ENCODE measurements at places on chromosomes 12 and 14.
A peak's percentile ranks its signal among the peaks of the same experiment; 100 is the strongest.

GRCh38 chr12:103799504-103799856, 41.6 kb downstream of the NT5DC3 start:
- no peaks in the 10 kb centered on the region for H3K36me3 ChIP-seq
- no peaks in the 10 kb centered on the region for H3K27me3 ChIP-seq

DNA sequence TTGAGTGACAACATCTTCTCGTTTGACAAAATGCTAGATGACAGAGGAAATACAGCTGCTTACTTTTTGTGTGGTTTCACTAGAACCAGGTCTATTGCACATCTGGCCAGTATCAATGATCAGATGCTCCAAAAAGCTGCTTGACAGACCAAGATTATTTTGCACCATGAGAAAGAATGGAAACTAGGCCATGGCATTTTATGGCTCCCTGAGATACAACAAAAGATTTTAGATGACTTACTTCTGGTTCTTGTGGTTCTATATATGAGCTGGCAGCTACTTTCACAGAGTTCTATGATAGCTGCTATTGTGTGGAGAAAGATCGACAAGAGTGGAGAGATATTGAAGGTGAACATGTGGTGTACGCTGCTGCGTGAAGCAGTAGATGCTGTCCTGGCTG, 25.9 kb upstream of the PPFIBP1 start:
- DNase-seq = no peak
- no peaks in the 10 kb centered on the region for H3K36me3 ChIP-seq
- H3K27ac ChIP-seq = no peak overlapping the region
- no peak overlapping the region for H3K4me3 ChIP-seq

- H3K27ac ChIP-seq = no peak overlapping the region
- peaks cover 2% of the 10 kb centered on the region for H3K4me1 ChIP-seq
- no peak overlapping the region for H3K4me3 ChIP-seq
- DNase-seq = no peak
- H3K27me3 ChIP-seq = no peaks in the 10 kb centered on the region
Observed at GRCh38 chr12:109289004-109289403, 20.1 kb downstream of the FOXN4 start.

- H3K27me3 ChIP-seq = no peaks in the 10 kb centered on the region
- H3K4me1 ChIP-seq = no peaks in the 10 kb centered on the region
- DNase-seq = no peak
- H3K27ac ChIP-seq = no peak overlapping the region
- no peaks in the 10 kb centered on the region for H3K36me3 ChIP-seq
- H3K4me3 ChIP-seq = no peak overlapping the region
Observed at GRCh38 chr12:110170535-110171185, 46.5 kb downstream of the IFT81 start.

- no peaks in the 10 kb centered on the region for H3K27me3 ChIP-seq
- H3K4me1 ChIP-seq = no peaks in the 10 kb centered on the region
Observed at GRCh38 chr12:75322464-75322863, 7.7 kb downstream of the CAPS2 start.

GRCh38 chr12:129659961-129660622, 243.7 kb downstream of the TMEM132D start:
- no peak for DNase-seq
- peaks cover 12% of the 10 kb centered on the region for H3K4me1 ChIP-seq
- H3K36me3 ChIP-seq = peaks cover 1% of the 10 kb centered on the region
- no peak overlapping the region for H3K27ac ChIP-seq
- no peaks in the 10 kb centered on the region for H3K27me3 ChIP-seq

DNA sequence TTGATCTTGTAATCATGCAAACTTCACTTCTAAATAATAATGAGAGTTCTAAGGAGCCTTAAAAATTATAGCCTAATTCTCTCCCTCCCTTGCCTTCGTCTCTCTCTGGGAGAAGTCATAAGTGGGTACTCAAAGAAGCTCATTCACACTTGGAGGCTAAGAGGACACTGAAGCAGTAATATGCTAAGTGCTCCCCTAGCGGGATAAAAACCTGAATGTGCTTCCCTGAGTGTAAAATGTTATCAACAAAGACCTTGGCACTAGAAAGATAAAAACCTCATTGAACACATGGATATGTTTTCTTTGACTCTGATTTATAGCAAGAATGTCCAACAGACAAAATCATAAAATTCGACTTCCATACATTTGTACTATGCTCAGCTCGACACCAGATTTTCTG, 337.9 kb upstream of the NOVA1 start:
- H3K27me3 ChIP-seq = no peaks in the 10 kb centered on the region
- H3K27ac ChIP-seq = no peak overlapping the region
- no peaks in the 10 kb centered on the region for H3K4me1 ChIP-seq
- no peak for DNase-seq
- H3K4me3 ChIP-seq = no peak overlapping the region
- H3K36me3 ChIP-seq = no peaks in the 10 kb centered on the region

DNA sequence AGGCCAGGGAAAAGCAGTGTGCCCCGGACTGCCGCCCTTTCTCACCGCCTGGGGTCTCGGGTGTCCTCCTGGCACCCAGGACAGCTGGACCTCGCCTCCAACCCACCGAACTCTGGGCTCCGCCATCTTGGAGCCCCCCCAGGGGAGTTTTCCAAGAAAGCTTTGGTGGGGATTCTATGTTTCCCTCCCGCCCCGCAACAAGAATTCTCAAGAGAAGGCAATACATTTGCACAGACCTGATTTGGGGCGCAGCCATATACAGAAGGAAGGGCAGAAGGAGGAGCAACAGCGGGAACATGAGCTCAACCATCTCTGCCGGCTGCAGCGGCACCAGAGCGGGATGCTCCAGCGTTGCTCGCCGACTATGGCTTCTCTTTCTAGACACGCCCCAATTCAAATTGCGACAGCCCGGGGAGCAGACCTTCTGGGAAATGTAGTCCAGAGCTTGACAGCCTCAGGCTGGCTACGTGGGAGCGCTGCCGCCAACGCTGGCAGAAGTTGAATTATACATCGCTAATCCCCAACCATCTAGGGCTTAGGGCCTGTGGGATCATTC, at the start of gene RDH11:
Gene RDH11, minus strand, starts transcription at position 371 of the 556 bp plus-strand sequence. Its CDS starts 61 bp downstream, at position 310.
- H3K27me3 ChIP-seq = no peaks in the 10 kb centered on the region
- H3K4me1 ChIP-seq = peaks cover 3% of the 10 kb centered on the region
- peak; percentile 96 for DNase-seq

GRCh38 chr14:28773861-28774691, 7.5 kb downstream of the FOXG1 start:
- peaks cover 46% of the 10 kb centered on the region for H3K27me3 ChIP-seq
- H3K36me3 ChIP-seq = no peaks in the 10 kb centered on the region
- no peak overlapping the region for H3K27ac ChIP-seq
- H3K4me1 ChIP-seq = no peaks in the 10 kb centered on the region
- no peak overlapping the region for H3K4me3 ChIP-seq
- DNase-seq = peak; percentile 87

DNA sequence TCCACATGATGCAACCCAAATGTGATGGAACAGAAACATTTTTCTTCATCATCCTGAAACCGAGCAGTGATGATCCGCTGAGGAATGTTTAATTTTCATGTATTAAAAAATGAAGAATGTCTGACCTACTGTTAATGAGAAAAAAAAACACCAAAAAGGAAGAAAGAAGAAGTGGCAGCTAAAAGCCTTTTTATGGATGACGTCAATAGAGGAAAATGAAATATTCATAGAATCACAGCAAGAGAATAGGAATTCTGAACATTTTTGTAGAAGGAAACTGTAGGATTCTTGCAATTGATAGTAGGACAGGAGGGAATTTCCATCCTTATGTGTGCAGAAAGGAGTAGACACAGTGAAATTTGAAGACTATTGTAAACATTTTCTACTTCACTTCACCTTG, 112.9 kb downstream of the PRKCH start:
- no peak overlapping the region for H3K4me3 ChIP-seq
- H3K27me3 ChIP-seq = no peaks in the 10 kb centered on the region
- no peak for DNase-seq
- H3K36me3 ChIP-seq = no peaks in the 10 kb centered on the region
- H3K27ac ChIP-seq = no peak overlapping the region

DNA sequence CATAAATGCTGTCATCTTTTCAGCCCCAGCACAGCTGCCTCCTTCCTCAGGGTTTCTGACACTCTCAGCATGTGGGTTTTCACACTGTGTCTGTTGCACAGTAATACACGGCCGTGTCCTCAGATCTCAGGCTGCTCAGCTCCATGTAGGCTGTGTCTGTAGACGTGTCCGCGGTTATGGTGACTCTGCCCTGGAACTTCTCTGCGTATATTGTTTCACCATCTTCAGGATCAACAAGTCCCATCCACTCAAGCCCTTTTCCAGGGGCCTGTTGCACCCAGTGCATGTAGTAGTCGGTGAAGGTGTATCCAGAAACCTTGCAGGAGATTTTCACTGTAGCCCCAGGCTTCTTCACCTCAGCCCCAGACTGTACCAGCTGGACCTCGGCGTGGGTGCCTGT, 1210.6 kb downstream of the TMEM121 start:
- H3K27me3 ChIP-seq = no peaks in the 10 kb centered on the region
- H3K4me1 ChIP-seq = no peaks in the 10 kb centered on the region
- H3K27ac ChIP-seq = no peak overlapping the region
- H3K4me3 ChIP-seq = no peak overlapping the region
- no peaks in the 10 kb centered on the region for H3K36me3 ChIP-seq

- peaks cover 3% of the 10 kb centered on the region for H3K4me1 ChIP-seq
- no peaks in the 10 kb centered on the region for H3K27me3 ChIP-seq
- no peak overlapping the region for H3K27ac ChIP-seq
- peak overlapping the region; percentile 9 for H3K4me3 ChIP-seq
Observed at GRCh38 chr14:61322799-61323290, 1.5 kb downstream of the PRKCH start.

- no peak for DNase-seq
- H3K36me3 ChIP-seq = no peaks in the 10 kb centered on the region
- H3K4me3 ChIP-seq = no peak overlapping the region
- no peaks in the 10 kb centered on the region for H3K4me1 ChIP-seq
- no peak overlapping the region for H3K27ac ChIP-seq
Observed at GRCh38 chr14:99754141-99755067, 38.8 kb upstream of the EML1 start.

DNA sequence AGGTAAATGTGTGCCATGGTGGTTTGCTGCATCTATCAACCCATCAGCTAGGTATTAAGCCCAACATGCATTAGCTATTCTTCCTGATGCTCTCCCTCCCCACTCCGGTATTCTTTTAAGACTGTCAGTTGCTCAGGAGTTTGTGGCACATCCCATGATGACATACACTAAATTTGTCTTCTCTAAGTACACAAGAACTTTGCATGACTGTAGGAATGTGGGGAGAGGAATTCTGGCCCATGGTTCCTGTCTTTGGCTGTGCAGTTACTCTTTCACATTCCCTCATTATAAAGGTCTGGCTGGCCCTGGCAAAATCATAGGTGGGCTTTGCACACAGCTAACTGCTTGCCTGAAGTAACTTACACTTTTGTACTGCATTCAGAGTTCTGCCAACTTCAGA, 30.3 kb downstream of the HMGA2 start:
- no peaks in the 10 kb centered on the region for H3K36me3 ChIP-seq
- H3K27ac ChIP-seq = no peak overlapping the region
- no peak overlapping the region for H3K4me3 ChIP-seq
- no peak for DNase-seq
- no peaks in the 10 kb centered on the region for H3K27me3 ChIP-seq
- peaks cover 2% of the 10 kb centered on the region for H3K4me1 ChIP-seq

DNA sequence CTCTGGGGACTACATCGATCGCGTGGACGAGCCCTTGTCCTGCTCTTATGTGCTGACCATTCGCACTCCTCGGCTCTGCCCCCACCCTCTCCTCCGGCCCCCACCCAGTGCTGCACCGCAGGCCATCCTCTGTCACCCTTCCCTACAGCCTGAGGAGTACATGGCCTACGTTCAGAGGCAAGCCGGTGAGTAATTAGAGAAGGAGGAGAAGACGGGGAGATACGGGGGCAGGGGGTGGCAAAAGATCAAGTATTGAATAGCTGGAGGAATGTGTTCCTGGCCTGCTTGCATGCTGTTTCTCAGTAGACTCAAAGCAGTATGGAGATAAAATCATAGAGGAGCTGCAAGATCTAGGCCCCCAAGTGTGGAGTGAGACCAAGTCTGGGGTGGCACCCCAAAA, 21.9 kb downstream of the OS9 start:
- H3K4me1 ChIP-seq = no peaks in the 10 kb centered on the region
- no peaks in the 10 kb centered on the region for H3K27me3 ChIP-seq
- H3K4me3 ChIP-seq = no peak overlapping the region
- no peak for DNase-seq

GRCh38 chr14:24013654-24014514, 25.2 kb downstream of the DHRS4L2 start:
- H3K27me3 ChIP-seq = no peaks in the 10 kb centered on the region
- no peaks in the 10 kb centered on the region for H3K36me3 ChIP-seq
- no peak overlapping the region for H3K27ac ChIP-seq
- peak; percentile 86 for DNase-seq

GRCh38 chr14:66375046-66375964, 110.9 kb upstream of the CCDC196 start:
- no peaks in the 10 kb centered on the region for H3K27me3 ChIP-seq
- H3K4me1 ChIP-seq = no peaks in the 10 kb centered on the region

DNA sequence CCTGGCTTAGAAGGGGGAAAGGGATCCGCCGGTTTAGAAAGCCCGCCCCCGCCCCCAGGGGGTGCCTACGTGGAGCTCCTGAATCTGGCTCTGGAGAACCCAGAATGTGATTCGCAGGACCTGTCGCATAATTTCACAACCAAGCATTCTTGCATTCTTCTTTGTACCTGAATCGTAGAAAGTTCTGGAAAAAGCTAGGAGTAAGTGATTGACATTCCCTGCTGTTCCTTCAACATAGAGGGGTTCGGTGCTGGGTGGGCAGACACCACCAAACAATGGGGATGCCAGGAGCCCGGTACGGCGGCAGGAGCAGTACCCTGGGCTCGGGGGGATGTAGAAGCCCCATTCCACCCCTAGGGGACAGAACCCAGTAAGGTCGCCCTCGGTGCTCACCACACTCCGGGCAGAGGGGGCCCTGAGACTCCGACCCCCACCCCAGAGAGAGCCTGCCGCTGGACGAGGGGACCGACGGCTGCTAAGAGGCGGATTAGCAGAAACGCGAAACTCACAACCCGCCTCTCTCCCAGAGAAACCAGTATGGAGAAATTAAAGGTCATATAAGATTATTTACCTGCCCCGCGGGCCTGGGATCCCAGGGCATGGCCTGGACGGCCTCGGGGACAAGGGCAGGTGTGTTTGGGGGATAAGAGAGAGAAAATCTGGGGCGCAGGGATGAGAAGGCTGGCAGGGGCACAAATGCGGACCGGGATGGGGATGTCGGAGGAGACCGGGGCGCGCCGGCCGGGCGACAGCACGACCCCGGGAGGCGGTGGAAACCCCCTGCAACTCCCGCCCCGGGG, 520 bp downstream of the CSRP2 start:
- no peaks in the 10 kb centered on the region for H3K36me3 ChIP-seq
- H3K27ac ChIP-seq = peak overlapping the region; percentile 88
- H3K27me3 ChIP-seq = no peaks in the 10 kb centered on the region

- H3K36me3 ChIP-seq = no peaks in the 10 kb centered on the region
- H3K27ac ChIP-seq = no peak overlapping the region
- no peak overlapping the region for H3K4me3 ChIP-seq
- DNase-seq = no peak
Observed at GRCh38 chr12:92810370-92810769, 107.6 kb downstream of the PLEKHG7 start.

DNA sequence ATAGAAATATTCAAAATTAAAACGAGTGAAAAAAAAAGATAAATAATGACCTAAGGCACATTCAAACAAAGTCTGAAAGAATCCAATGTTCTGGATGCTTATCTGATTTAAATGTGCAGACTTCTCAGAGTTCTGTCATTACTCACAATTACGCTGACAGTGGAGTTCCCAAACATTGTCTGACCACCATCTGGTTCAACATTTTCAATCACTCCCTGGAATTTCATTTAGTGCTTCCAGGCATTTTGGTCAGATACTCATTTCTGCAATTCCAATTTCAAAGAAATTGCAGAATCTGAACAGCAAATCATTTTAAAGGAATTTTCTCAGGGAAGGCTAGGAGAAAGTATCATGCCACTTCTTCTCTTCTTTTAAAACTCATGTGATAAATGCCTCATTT, 398.2 kb upstream of the PDE3A start:
- H3K27ac ChIP-seq = no peak overlapping the region
- no peaks in the 10 kb centered on the region for H3K4me1 ChIP-seq
- no peaks in the 10 kb centered on the region for H3K36me3 ChIP-seq
- no peak overlapping the region for H3K4me3 ChIP-seq
- DNase-seq = no peak
- H3K27me3 ChIP-seq = no peaks in the 10 kb centered on the region
